ENCODE measurements at places on chromosomes 6 and 20.

GRCh38 chr6:111809766-111810165 lies 63.5 kb downstream of the FYN start:
- DNase-seq, result no peak

GRCh38 chr6:7107578-7108195 lies at the start of gene RREB1:
TSS of gene RREB1 (plus strand) at chr6:7107961. CDS start at chr6:7181912, 73,951 bp downstream.
- peak; percentile 74 for DNase-seq

GRCh38 chr6:16723402-16723801 lies 37.9 kb downstream of the ATXN1 start:
- no peak for DNase-seq

- DNase-seq, result no peak
These were observed 119.1 kb upstream of the PDE10A start for GRCh38 chr6:165782134-165782533.

DNA sequence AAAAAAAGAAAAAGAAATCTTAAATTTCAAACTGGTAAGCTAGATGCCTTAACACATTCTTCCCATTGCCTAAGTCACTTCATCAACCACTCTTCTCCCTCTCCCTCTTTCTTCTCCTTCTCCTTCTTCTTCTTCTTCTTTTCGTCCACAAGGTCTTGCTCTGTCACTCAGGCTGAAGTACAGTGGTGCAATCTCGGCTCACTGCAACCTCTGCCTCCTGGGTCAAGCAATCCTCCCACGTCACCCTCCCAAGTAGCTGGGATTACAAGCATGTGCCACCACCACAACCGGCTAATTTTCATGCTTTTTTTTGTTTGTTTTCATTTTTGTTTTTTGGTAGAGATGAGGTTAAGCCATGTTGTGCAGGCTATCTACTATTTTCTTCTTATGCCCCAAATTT lies 60.2 kb downstream of the GPR63 start:
- DNase-seq, result no peak

GRCh38 chr6:16949716-16950115 lies 152.1 kb upstream of the STMND1 start:
- DNase-seq, result no peak

DNA sequence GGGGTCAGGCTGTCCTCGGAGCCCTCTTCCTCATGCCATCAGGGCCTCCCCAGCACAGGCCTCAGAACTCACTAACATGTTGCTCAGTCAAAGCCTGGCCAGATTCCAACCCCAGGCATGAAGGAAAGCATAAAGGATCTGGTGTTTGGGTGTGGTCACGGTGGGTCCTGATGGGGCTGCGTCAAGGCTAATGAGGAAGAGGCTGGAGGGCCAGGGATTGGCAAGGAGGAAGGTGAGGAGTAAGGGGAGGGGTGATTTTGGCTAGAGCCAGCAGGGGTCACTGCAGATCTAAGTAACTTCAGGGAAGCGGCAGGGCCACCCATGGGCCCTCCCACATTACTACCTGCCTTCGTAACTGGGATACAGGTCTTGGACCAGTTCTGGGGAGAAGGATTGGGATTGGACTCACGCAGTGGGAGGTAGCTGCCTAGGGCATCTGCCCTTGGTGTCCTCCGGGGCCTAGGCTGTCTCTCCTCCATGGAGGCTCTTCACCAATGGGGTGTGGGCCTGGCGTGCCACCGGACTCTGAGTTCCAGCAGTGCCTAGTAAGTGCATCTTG lies 36.2 kb upstream of the MRPS18A start:
- DNase-seq, result peak; percentile 63

GRCh38 chr20:46289432-46289831 lies 18.9 kb downstream of the CDH22 start:
- DNase-seq, result no peak

GRCh38 chr20:17808782-17809181 lies 109.0 kb downstream of the BANF2 start:
- no peak for DNase-seq

DNA sequence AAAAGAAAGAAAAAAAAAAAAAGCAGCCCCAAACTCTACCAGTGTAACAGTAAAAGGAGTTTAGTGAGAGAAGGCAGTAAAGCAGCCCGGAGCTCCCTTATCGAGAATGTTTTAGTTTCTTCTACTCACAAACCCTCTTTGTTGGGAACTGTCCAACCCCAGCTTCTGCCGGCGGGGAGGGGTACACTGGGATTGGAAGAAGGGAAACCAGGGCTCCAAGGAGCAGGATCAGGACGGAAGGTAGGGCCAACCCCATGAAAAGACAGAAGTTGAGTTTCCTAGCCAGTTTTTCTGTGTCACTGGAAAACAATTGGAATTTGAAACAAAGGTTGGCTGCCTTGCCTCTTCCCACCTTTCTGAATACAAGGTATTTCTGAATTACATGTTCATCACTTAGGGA lies 66.0 kb downstream of the KIZ start:
- DNase-seq, result no peak

- no peak for DNase-seq
These were observed 522.5 kb downstream of the CD83 start for GRCh38 chr6:14639983-14640599.

- no peak for DNase-seq
These were observed 238.7 kb upstream of the SOX4 start for GRCh38 chr6:21354805-21355238.

GRCh38 chr6:52213127-52213526 lies 27.0 kb downstream of the IL17A start:
- no peak for DNase-seq

- DNase-seq, result peak; percentile 28
These were observed 233.5 kb upstream of the AGPAT4 start for GRCh38 chr6:161507375-161507774.

- DNase-seq, result no peak
These were observed 100.3 kb downstream of the FAM50B start for GRCh38 chr6:3949521-3949920.

- no peak for DNase-seq
These were observed 76.8 kb upstream of the ARMC2 start for GRCh38 chr6:108771421-108771820.

- DNase-seq, result peak; percentile 41
These were observed at the start of gene COL19A1 for GRCh38 chr6:69866351-69866769. TSS of gene COL19A1 (plus strand) at chr6:69866556. CDS start at chr6:69879568, 13,012 bp downstream.

DNA sequence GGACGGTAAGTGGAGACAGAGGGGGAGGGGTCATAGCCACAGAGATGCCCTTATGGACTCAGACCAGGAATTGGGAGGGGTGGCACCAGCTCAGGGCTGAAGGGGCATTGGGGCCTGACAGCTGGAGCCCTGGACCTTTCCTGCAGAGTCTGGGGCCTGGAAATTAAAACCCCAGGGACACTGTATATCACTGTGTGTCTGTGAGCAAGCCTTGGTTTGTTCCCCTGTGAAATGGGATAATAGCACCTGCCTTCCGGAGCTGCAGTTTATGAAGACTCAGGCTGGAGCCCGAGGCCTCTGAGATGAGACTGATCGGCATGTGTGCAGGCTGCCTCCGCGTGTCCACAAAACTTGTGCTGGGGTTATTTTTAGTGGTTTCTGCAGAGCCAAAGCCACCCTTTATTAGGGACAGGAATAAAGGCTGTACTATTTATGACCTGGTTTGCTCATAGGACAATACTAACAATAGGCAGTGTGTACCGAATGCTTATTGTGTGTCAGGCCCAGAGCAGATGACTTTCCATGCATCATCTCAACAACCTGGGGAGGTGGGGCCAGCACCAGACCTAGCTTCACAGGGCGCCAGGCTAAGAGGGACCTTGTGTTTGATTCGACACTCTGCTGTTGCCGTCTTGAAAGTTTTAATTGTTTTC lies 22.6 kb downstream of the MYH7B start:
- no peak for DNase-seq

DNA sequence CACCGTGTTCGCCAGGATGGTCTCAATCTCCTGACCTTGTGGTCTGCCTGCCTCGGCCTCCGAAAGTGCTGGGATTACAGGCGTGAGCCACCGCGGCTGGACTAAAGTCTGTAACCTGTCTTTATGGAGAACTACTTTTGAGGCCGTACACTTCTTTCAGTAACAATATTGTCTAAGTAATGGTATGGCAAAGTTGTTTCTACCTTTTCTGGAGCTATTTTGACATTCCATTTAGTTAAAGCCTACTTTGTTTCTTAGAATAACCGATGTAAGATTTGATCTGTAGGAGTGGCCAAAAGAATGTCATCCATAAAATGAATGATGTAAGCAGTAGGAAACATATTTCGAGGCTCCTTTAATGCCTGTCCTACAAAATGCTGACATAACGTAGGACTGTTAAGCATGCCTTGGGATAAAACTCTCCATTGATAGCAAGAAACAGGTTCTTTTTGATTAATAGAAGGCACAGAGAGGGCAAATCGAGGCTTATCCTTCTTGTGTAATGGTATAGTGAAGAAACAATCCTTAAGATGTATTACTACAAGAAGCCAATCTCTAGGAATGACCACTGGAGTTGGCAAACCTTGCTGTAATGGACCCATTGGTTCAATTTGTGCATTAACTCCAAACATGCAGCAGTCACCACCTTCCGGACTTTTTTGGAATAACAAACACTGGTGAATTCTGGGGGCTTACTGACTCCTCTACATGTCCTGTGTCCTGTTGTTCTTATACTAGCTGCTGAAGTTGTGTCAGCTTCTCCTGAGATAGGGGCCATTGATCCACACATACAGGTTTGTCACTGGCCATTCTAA lies 35.9 kb downstream of the HLA-DRA start:
- no peak for DNase-seq

GRCh38 chr6:114194362-114195026 lies 148.3 kb downstream of the HS3ST5 start:
- no peak for DNase-seq

- no peak for DNase-seq
These were observed 35.6 kb downstream of the MOCS1 start for GRCh38 chr6:39898625-39899024.

DNA sequence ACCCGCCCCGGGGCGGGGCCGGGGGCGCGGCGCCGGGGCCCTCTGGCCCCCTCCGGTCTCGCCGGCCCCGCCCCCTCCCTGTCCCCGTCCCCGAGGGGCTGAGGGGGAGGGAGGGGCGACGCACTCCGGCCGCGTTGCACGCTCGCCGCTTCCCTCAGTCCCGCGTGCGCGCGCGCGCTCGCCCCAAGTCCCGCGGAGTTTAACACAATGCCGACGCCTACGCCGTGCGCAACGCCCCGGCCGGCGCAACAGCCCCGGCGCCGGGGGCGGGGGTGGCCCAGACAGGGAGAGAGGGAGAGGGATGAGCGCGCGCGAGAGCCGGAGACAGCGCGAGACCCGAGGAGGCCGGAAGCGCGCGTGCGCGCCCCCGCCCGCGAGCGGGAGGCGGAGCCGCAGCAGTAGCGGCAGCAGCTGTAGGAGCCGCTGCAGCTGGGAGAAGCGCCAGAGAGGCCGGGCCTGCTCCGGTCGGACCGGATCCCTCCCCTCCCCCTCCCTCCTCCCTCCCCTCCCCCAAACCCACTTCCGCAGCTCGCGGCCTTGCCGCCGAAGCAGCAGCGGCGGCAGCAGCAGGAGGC lies 996 bp downstream of the ZBTB2 start:
- DNase-seq, result peak; percentile 99

GRCh38 chr6:163226836-163227485 lies 187.6 kb upstream of the QKI start:
- DNase-seq, result no peak

GRCh38 chr6:75657327-75657726 lies 55.6 kb downstream of the SENP6 start:
- DNase-seq, result no peak
